T-cell (primary cell): ENCODE measurements at places on chromosomes 5 and 9.

- no peak for DNase-seq
Measured at GRCh38 chr5:168939156-168939800, 360.1 kb upstream of the PANK3 start.

DNA sequence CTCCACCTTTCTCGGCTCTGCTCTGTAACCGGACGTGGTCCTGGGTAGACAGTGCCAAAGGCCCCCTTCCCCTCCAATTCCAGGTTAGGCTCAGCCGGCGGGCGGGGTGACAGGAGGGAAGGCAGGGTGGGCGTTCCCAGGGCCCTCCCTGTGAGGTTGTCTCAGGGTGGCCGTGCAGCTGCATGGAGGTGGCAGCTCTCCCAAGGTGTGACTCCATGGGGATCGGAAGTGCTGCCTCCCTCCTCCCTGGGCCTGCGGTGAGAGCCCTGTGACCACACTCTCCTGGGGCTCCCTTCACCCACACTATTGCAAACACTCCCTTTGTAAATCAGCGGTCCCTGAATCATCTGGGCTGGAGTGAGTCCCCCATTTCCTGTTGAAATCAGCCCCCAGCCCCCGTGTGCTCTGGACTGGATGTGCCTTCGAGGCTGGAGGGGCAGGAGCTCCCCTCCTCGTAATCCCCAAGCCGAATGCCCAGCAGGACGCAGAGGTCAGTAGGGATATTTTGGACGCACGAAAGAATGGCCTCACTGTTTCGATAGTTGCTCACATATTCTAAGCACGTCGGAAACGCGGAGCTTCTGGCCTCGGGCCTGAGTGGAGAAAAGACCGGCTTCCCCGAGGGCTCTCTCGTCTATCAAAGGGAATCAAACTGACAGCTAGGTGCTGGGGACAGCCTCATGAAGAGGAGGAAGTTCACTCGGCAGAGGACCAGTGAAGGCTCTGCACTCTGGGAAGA is 107.6 kb upstream of the COL5A1 start:
- no peak for DNase-seq

GRCh38 chr5:134086943-134087305 is 27.6 kb upstream of the TCF7 start:
- peak; percentile 82 for DNase-seq

DNA sequence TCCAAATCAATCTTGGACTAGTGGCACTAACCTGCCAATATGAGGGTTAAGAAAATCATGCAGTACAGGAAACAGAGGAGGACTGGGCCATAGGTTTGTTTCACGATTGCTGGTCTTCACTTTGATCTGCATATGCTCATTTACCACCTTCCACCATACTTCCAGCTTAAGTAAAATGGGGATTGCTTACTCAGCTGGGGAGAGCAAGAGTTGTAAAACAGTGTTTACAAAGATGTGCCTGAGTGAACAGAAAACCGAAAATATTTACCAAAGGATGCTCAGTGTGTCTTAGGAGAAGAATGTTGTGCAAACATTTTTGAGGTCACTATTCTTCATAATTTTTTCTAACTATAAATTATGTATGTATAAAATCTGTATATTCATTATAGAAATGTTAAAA is 65.1 kb upstream of the DNAH5 start:
- no peak for DNase-seq

GRCh38 chr5:170223906-170224305 is 8.9 kb upstream of the C5orf58 start:
- DNase-seq = no peak

- no peak for DNase-seq
Measured at GRCh38 chr9:90300611-90301276, 341.9 kb downstream of the DIRAS2 start.

- no peak for DNase-seq
Measured at GRCh38 chr5:175133185-175133584, 310.8 kb downstream of the DRD1 start.

- DNase-seq = no peak
Measured at GRCh38 chr5:15103864-15104263, 232.3 kb upstream of the ANKH start.

GRCh38 chr5:72244862-72245371 is 75.1 kb downstream of the MRPS27 start:
- no peak for DNase-seq

DNA sequence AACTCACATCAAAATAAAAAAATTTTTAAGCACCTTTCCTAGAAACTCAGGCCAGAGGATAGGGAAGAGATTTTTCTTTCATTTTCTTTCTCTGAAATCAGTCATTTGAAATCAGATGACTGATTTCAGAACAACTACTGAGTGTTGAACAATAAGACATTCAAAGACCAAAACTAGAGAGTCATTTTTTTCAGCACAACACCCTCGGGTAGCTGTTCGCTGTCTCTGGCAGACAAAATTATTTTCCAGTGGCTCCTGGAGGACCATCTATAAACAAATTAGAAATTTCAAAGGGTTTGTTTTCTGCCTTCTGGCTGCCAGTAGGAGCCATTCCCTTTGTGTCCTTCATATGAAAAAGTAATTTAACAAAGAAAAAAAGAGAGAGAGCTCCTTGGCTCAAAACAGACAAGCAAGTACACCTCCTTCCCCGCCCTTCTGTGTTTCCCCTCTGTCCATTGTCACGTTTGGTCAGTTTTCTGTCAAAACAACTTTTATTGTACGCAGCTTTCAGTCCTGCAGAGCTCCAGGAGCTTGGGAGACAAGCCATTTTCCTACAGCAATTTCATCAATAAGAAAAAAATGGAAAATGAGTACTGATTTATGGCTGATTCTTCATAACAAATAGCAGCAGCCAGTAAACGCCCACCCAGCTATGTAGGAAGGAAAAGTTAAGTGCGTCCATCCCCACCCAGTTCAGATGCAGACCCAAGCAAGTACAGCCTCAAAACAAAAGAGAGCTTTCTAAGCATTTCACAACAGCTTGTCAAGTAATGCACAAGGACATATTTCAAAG is 405.2 kb downstream of the ZNF608 start:
- DNase-seq = no peak

GRCh38 chr5:103847060-103847459 is 284.5 kb upstream of the NUDT12 start:
- DNase-seq = no peak

DNA sequence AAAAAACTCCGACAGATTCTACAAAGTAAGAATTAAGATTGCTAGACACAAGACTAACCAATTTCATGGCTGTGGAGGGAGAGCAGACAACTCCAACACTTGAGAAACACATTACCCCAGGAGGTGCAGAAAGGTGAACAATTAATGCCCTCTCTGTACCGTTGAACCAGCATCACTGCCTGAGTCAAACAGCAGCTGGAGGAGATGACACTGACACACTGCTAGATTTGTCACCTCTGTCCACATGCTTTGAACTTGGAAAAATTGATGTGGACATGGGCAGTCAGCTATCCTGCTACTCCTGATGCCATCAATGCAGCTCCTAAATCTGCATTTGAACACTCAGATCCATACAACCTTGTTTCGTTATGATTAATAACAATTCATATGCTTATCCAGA is 51.7 kb downstream of the GPBP1 start:
- DNase-seq = no peak

GRCh38 chr5:21680196-21680595 is 1172.9 kb downstream of the CDH12 start:
- DNase-seq = no peak

DNA sequence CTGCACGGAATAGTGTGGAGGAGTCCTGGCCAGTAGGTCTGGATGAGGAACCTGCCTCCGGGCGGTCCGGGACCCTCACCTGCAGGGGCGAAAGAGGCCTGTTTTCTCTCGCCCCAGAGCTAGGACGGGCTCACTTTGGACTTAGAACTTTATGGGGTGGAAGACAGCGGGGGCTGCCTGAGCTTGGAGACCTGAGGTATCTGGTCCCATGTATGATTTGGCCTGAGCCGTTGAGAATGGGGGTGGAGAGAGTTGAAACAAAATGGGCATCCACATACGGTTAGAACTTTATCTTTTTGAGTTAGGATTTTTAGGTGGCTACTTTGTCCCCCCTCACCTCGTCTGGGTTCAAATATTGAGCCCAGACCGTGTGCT is 681 bp upstream of the ETF1 start:
- no peak for DNase-seq

GRCh38 chr5:77232574-77233358 is 22.3 kb downstream of the PDE8B start:
- no peak for DNase-seq

DNA sequence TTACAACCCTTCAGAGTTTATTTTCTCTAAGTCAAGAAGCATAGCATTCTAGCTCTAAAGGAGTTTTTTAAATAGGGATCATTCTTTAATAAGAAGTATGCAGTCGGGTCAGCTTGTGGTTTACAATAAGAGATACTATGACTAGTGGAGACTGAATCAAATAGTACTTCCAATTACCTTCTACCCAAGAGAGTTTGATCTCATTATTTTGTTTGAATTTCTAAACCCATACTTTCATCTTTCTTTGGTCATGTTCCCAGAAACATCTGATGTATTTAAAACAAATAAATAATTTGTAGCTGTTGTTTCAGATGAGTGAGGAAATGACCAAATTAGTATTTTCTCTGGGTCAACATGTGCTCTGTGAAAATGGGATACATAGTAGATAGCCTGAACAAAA is 160.2 kb upstream of the CDH6 start:
- no peak for DNase-seq

GRCh38 chr9:104879555-104880309 is 48.2 kb downstream of the ABCA1 start:
- no peak for DNase-seq

DNA sequence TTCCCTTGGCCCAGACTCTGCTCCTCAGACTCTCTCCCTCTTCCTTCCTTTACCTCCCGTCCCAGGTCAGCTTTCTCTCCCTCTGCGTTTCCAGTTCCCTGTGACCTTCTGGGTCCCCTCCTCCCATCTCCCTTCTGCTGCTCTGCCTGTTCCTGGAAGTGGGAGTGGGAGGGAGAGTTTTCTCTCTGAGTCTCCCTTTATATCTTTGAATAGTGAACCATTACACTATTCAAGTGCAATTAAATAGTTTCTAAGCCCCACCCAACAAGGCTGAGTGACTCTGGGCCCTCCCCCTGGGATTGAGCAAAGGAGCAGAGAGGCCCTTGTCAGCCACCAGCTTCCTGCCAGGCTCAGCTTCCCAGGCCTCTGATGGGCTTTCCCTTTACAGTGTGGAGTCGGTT is 34.8 kb downstream of the THBS4 start:
- no peak for DNase-seq

DNA sequence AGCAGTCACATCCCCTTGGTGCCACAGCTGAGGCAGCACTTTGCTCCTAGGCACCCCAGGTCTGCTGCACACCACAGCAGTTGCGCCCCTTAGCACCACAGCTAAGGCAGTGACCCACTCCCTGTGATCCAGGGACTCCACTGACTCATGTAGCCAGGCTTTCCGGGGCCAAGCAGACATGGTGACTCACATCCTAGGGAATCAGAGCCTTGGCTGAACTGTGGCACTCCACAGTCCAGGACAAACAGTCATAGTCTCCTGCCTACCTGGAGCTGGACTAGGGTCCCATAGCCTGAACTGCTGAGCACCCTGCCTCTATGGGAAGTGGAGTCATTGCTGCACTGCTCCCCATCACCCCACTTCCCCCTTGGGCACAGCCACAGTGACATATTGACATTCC is 338.7 kb downstream of the NPR3 start:
- DNase-seq = no peak
